ENCODE measurements at places on chromosomes 6 and 20.
A peak's percentile ranks its signal among the peaks of the same experiment; 100 is the strongest.

- peak; percentile 32 for DNase-seq
These were observed at the start of gene PPP1R3G for GRCh38 chr6:5084781-5085647. TSS of gene PPP1R3G (plus strand) at chr6:5085341. CDS start at chr6:5085486, 145 bp downstream.

GRCh38 chr6:88807622-88808021, 155.8 kb downstream of the RNGTT start:
- no peak for DNase-seq

GRCh38 chr20:56506103-56506502, 18.4 kb upstream of the FAM209A start:
- no peak for DNase-seq

DNA sequence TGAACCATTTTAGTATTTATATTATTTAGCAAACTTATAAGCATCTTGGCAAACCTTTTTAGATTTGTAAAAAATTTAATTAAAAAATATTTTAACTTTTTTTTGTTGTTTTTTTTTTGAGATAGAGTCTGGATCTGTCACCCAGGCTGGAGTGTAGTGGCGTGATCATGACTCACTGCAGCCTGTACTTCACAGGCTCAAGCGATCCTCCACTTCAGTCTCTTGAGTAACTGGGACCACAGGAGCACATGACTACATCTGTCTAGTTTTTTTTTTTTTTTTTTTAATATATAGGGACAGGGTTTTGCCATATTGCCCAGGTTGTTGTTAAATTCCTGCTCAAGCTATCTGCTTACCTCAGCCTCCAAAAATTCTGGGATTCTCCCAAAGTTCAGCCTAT, 161.1 kb downstream of the EYS start:
- no peak for DNase-seq

- DNase-seq: no peak
These were observed 29.3 kb downstream of the PTPRK start for GRCh38 chr6:128491100-128491581.

- no peak for DNase-seq
These were observed 59.7 kb downstream of the PFDN4 start for GRCh38 chr20:54267483-54268003.
